ENCODE measurements at places on chromosomes 13 and 19. TPM values are rescaled to one million over a fixed set of nuclear protein-coding genes. Genes with fewer than 3 reads are reported as not detected.

Gene PLVAP
- under 0.01 TPM for total RNA-seq

Gene GNA15
- total RNA-seq: 0.82 TPM

Gene FBXO17
- total RNA-seq: 4.5 TPM

Gene IQCN
- 0.41 TPM for total RNA-seq

Gene SHD
- 2.0 TPM for total RNA-seq

Gene SOHLH2
- 4.9 TPM for total RNA-seq

Gene ZNF439
- total RNA-seq: 38.3 TPM

Gene ZSCAN4
- not detected for total RNA-seq

Gene SMIM44
- total RNA-seq: not detected

Gene NPAS1
- total RNA-seq: 2.9 TPM

Gene RDH8
- total RNA-seq: not detected
